ENCODE measurements at places on chromosomes 4 and X.

GRCh38 chrX:16458208-16458607 is 191.8 kb upstream of the S100G start:
- ATAC-seq: no peak

GRCh38 chr4:125400756-125401155 is 86.0 kb downstream of the FAT4 start:
- no peak for ATAC-seq

- no peak for ATAC-seq
These were observed 78.1 kb upstream of the FSTL5 start for GRCh38 chr4:162241857-162242256.

- no peak for ATAC-seq
These were observed 65.8 kb downstream of the GPR101 start for GRCh38 chrX:136967966-136968365.

- ATAC-seq: no peak
These were observed 202.9 kb upstream of the SLC7A11 start for GRCh38 chr4:138445098-138445497.

DNA sequence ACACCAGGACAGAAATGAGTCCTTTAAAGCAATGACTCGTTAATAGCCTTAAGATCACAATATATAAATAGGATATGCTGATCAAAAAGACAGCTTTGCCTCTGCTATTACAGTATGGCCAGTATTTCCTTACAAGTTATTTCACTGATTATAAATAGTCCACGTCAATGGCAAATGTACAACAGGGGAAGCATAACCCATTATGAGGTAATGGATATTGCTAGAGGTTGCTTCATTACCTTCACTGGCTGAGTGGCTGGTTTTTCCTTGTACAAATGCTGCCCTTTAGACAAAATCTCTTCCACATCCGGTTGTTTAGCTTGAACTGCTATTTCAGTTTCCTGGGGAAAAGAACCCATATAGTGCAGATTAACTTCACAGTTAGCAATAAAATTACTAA is 764.6 kb upstream of the FTHL17 start:
- ATAC-seq: no peak
